ENCODE measurements at places on chromosomes 5 and 9.

DNA sequence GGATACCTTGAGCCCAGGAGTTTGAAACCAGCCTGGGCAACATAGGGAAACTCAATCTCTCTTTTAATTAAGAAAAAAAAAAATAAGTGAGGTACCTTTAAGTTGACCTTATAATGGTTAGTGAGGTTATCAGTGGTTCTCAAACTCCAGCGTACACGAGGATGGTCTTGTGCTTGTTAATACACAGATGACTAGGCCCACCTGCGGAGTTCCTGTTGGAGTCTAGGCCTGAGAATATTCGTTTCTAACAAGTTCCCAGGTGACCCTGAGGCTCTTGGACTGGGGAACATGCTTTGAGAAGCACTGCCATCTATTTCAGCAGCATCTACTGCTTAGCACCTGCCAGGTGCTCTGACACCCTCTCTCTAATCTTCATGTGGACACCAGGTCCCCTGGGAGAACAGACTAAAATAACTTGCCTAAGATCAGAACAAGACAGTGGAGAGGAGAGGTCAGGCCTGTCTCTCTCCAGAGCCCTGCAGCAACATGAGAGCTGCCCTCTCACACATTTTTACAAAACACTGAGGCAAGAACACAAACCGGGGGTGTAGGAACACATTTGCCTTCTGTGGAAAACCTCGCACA lies 24.6 kb downstream of the TLE1 start:
- no peak for DNase-seq

DNA sequence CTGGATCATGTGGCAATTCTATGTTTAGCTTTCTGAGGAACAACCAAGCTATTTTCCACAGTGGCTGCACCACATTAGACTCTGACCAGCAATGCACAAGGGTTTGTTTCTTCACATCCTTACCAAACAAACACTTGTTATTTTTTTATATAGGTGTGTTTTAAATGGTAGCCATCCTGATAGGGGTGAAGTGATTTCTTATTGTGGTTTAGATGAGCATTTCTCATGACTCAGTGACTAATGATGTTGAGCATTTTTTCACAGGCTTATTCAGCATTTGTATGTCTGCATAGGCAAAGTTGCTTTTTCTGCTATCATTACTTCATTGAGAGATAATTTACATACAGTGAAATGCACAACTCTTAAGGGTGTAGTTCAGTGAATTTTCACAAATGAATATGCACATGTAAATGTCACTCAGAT lies 36.0 kb downstream of the ANKRD33B start:
- no peak for DNase-seq

GRCh38 chr5:40781843-40782409 lies 16.2 kb downstream of the PRKAA1 start:
- no peak for DNase-seq

GRCh38 chr5:143882520-143882919 lies 70.6 kb downstream of the HMHB1 start:
- no peak for DNase-seq

DNA sequence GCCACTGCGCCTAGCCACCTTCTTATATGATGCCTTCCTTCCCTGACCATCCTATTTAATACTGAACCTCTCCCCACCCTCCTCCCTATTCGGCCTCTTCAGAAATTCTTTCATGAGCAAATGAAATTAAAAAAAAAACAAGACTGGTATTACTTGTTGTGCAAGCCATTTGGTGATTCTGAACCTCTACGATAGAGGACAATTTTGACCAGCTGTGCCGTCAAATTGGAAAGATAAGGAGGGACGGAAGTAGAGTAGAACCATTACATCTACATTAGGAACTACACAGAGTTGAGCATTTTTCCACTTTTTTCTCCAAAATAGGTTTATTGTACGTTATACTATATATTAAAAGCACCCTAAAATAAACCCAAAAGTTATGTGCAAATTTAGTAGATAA lies 2.9 kb downstream of the DHX29 start:
- no peak for DNase-seq

DNA sequence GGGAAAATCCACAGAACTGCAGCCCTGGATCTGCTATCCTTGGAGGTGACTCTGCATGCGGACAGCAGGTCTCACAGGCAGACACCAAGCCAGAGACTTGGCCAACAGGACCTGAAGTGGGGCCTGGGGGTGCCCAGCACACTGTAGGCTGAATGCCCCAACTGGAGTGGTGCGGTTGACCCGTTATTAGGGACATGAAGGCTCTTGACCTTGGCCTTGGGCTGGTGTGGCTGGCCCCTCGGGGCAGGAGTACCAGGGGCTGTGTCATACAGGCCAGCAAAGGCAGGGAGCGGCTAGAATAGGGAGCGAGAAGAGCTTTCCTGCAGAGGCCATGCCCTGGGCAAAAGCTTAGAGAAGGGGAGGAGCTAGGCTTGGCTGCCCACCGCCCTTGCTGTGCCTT lies 153.2 kb upstream of the MVB12B start:
- DNase-seq = no peak

- DNase-seq = no peak
Measured at GRCh38 chr9:126470241-126470993, 143.3 kb upstream of the LMX1B start.

DNA sequence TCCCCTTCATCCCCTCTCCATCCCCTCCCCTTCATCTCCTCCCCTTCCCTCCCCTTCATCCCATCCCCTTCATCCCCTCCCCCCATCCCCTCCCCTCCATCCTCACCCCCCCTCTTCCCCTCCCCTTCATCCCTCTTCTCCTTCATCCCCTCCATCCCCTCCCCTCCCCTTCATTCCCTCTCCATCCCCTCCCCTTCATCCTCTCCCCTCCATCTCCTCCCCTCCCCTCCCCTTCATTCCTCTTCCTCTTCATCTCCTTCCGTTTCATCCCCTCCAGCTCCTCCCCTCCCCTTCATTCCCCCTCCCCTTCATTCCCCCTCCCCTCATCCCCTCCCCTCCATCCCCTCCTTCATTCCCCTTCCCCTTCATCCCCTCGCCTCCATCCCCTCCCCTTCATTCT lies 40.1 kb downstream of the TARS1 start:
- DNase-seq = no peak

GRCh38 chr9:16105168-16106020 lies 552.6 kb downstream of the CCDC171 start:
- no peak for DNase-seq

DNA sequence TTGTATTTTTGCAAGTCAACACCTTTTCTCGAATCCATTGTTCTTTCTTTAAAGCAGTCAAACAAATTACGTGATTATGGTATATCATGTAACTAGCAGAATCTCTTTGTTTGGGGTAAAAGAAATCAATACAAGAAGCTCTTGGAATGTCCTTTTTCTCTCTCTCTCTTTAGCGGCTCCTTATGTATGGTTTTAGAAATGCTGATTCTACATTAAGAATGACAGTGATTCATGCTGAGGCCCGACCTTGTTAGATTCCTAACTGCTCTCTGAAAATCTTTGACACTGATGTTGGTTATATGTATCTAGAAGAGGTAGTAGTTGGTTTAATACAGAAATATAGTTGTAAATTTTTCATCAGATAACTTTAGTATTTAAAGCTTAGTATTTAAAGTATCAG lies 76.4 kb downstream of the SNX24 start:
- DNase-seq = no peak

GRCh38 chr9:36445800-36446361 lies 45.8 kb upstream of the RNF38 start:
- no peak for DNase-seq
